ENCODE measurements at places on chromosomes 7 and 10. TPM values are rescaled to one million over a fixed set of nuclear protein-coding genes. Genes with fewer than 3 reads are reported as not detected.

The FEZF1 gene
- total RNA-seq = not detected

DNA sequence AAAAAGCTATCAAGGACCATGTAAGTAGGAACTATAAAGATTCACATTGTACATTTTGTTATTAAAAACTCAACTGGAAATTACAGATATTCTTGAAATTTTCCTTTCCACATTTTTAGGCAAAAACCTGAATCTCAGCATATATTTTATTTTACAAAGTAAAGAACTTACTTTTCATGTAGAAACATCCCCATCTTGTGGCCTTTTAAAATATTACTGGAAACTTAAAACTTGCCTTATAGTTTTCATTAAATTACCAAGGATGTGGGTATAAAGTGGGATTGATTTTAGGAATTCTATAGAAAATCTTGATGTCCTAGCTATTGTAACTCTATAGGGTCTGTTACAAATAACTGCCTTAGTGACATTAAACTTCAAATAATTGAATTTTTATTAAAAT lies 10.6 kb downstream of the DBF4 start:
- no peaks in the 10 kb centered on the region for H3K27me3 ChIP-seq
- H3K4me3 ChIP-seq = no peak overlapping the region
- peaks cover 5% of the 10 kb centered on the region for H3K4me1 ChIP-seq
- peaks cover 16% of the 10 kb centered on the region for H3K36me3 ChIP-seq

- no peaks in the 10 kb centered on the region for H3K4me1 ChIP-seq
- H3K4me3 ChIP-seq = no peak overlapping the region
- no peaks in the 10 kb centered on the region for H3K27me3 ChIP-seq
- no peak overlapping the region for H3K27ac ChIP-seq
- H3K36me3 ChIP-seq = peaks cover 10% of the 10 kb centered on the region
These were observed 29.0 kb upstream of the GSDME start for GRCh38 chr7:24786306-24786705.

GRCh38 chr7:47474937-47475879 lies 106.7 kb downstream of the TNS3 start:
- no peaks in the 10 kb centered on the region for H3K27me3 ChIP-seq
- peaks cover 52% of the 10 kb centered on the region for H3K4me1 ChIP-seq
- H3K36me3 ChIP-seq = peaks cover 4% of the 10 kb centered on the region
- H3K27ac ChIP-seq = no peak overlapping the region
- no peak for DNase-seq

DNA sequence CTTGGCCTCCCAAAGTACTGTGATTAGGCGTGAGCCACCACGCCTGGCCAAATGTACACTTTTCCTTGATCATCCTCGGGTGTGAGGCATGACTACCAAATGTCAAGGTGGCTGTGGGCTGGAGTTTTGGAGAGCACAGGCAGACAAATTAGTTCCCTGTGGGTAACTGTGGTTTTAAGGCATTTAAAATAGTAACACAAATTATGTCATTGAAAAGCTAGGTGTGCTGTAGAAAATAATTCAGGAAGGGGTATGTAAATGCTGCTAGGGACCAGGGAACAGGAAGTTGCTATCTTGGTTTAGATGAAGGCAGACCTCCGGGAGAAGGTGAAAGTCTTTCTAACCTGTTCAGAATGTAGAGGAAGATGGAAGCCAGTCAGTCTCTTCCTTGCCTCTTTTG lies 9.9 kb downstream of the GLRX3 start:
- no peaks in the 10 kb centered on the region for H3K27me3 ChIP-seq
- H3K27ac ChIP-seq = no peak overlapping the region
- no peak for DNase-seq
- H3K4me1 ChIP-seq = peaks cover 19% of the 10 kb centered on the region
- H3K36me3 ChIP-seq = peaks cover 13% of the 10 kb centered on the region

DNA sequence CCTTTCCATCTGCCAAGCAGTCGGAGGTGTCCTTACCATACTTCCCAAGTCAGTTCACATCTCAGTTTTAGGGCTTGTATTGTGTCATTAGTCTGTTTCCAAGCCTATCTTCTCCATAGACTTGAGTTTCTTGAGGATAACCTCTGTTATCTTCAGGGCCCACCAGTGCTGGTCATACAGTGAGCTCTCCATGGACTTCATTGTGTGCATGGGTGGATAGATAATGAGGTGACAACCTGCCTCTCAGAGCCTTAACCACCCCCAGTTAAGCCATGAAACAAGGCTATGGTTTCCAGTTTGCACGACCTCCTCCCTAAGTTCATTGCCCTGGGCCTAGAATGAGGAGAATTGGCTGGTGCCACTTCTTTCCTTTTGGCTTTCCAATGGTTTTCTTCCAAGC lies 38.5 kb upstream of the WAC start:
- no peak for DNase-seq
- no peaks in the 10 kb centered on the region for H3K36me3 ChIP-seq
- H3K27ac ChIP-seq = peak overlapping the region; percentile 40
- no peaks in the 10 kb centered on the region for H3K4me1 ChIP-seq
- no peaks in the 10 kb centered on the region for H3K27me3 ChIP-seq
- H3K4me3 ChIP-seq = no peak overlapping the region

The LRGUK gene
- total RNA-seq = 1.0 TPM

The ADRB1 gene
- total RNA-seq = 0.14 TPM

DNA sequence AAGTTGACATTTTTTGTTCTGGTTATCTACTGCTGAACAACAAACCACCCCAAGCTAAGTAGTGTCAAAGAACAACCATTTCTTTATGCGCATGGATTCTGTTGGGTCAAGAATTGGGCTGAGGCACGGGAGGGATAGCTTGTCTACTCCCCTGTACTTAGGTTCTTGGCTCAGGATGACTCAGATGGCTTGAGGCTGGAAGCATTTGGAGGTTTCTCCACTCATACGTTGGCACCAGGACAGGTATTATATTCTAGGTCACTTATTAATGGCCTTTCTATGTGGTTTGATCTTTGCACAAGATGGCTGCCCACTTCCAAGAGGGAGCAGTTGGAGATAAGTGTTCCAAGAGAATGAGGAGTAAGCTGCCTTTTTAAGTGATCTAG lies 11.8 kb upstream of the TFAM start:
- H3K27ac ChIP-seq = no peak overlapping the region
- H3K36me3 ChIP-seq = no peaks in the 10 kb centered on the region
- H3K27me3 ChIP-seq = no peaks in the 10 kb centered on the region
- H3K4me1 ChIP-seq = no peaks in the 10 kb centered on the region
- no peak overlapping the region for H3K4me3 ChIP-seq

- H3K4me1 ChIP-seq = no peaks in the 10 kb centered on the region
- no peak for DNase-seq
- no peak overlapping the region for H3K4me3 ChIP-seq
- H3K27ac ChIP-seq = peak overlapping the region; percentile 39
- H3K27me3 ChIP-seq = no peaks in the 10 kb centered on the region
These were observed 7.3 kb downstream of the UROS start for GRCh38 chr10:125815764-125816163.

GRCh38 chr10:133040198-133040597 lies 47.5 kb upstream of the ADGRA1 start:
- peaks cover 6% of the 10 kb centered on the region for H3K27me3 ChIP-seq
- no peak for DNase-seq
- H3K4me1 ChIP-seq = peaks cover 3% of the 10 kb centered on the region
- no peak overlapping the region for H3K27ac ChIP-seq

- no peaks in the 10 kb centered on the region for H3K36me3 ChIP-seq
- H3K4me3 ChIP-seq = no peak overlapping the region
- H3K27me3 ChIP-seq = no peaks in the 10 kb centered on the region
- peaks cover 43% of the 10 kb centered on the region for H3K4me1 ChIP-seq
- no peak for DNase-seq
- no peak overlapping the region for H3K27ac ChIP-seq
These were observed 37.6 kb downstream of the FAM53B start for GRCh38 chr10:124706462-124707143.

DNA sequence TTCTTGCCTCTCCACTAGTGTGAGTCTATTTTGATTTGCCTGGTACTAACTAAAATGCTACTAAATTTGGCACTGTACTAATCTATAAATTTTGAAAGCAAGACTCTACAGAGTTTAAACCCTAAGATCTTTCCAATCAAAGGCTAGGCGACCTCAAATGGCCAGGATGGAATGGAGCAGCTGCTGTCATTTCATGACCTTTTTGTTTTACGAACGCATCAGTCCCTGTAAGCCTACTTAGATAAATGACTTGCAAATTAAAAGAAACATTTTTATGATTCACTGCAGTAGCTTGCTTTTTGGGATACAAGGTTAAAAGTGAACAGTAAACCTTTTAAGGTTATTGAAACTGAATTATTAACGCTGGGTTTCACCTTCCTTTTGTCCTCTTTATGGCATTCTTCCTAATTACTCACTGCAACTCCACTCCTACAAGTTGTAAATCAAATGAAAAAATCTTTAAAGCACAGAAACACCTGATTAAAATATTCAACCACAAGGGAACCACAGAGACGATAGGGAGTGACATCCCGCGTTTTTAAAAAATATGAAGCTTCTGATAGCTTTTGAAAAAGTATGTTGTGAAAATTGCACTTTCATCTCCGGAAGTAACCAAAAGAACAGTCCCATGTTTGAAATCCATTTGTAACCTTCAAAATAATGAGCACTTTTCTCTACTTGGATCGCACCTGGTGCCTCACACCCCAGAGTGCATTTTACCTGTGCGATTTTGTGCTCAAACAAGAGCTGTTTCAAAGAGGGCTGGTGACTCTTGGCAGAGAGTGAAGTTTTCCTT lies 595.1 kb downstream of the PARD3 start:
- H3K27me3 ChIP-seq = no peaks in the 10 kb centered on the region
- no peaks in the 10 kb centered on the region for H3K36me3 ChIP-seq
- H3K27ac ChIP-seq = no peak overlapping the region
- H3K4me3 ChIP-seq = no peak overlapping the region
- DNase-seq = no peak

The PRKCQ gene
- 3.3 TPM for total RNA-seq

The TSPAN14 gene
- 140 TPM for total RNA-seq

GRCh38 chr10:12348294-12348869 lies 965 bp upstream of the CAMK1D start:
- no peak overlapping the region for H3K27ac ChIP-seq
- DNase-seq = no peak
- H3K4me1 ChIP-seq = peaks cover 17% of the 10 kb centered on the region
- H3K4me3 ChIP-seq = peak overlapping the region; percentile 87
- H3K27me3 ChIP-seq = peaks cover 47% of the 10 kb centered on the region

DNA sequence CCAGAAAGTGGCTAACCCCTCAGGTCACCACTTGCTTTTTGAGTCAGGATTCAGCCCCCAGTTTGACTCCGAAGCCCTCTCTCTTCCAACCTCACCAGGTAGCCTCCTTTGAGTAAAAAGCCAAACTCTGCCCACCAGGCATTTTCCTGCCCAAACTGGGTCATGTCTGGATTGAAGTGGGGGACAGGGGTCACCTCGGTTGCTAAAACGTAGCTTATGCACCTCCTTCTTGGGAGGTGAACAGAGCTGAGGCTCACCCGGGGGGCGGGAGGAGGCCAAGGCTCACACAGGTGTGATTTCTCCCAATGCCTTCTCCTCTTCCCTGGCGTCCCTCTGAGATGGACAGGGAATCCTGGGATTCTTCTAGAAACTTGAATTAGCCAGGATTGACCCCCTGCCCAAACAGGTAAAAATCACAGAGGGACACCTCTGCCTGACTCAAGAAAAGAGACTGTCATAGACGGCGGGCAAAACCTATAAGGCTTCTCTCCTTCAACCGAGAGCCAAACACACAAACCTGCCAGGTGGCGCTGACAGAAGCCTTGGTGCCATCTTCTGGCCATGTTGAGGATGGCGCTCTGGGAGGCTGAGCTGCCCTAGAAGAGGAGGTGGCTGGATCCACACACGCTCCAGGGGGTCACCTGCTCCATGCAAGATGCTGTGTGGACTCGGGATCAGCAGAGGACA lies 51.6 kb downstream of the PRLHR start:
- H3K36me3 ChIP-seq = no peaks in the 10 kb centered on the region
- H3K4me3 ChIP-seq = no peak overlapping the region
- H3K4me1 ChIP-seq = peaks cover 3% of the 10 kb centered on the region
- no peak overlapping the region for H3K27ac ChIP-seq
- H3K27me3 ChIP-seq = peaks cover 61% of the 10 kb centered on the region
